Activated naive CD4-positive, alpha-beta T cell treated with anti-CD3 and anti-CD28 coated beads, Interleukin-2, amount 10 ng/mL, durations not matched to agents 7 days and 5 days (primary cell): ENCODE measurements at places on chromosomes 2 and 18.

DNA sequence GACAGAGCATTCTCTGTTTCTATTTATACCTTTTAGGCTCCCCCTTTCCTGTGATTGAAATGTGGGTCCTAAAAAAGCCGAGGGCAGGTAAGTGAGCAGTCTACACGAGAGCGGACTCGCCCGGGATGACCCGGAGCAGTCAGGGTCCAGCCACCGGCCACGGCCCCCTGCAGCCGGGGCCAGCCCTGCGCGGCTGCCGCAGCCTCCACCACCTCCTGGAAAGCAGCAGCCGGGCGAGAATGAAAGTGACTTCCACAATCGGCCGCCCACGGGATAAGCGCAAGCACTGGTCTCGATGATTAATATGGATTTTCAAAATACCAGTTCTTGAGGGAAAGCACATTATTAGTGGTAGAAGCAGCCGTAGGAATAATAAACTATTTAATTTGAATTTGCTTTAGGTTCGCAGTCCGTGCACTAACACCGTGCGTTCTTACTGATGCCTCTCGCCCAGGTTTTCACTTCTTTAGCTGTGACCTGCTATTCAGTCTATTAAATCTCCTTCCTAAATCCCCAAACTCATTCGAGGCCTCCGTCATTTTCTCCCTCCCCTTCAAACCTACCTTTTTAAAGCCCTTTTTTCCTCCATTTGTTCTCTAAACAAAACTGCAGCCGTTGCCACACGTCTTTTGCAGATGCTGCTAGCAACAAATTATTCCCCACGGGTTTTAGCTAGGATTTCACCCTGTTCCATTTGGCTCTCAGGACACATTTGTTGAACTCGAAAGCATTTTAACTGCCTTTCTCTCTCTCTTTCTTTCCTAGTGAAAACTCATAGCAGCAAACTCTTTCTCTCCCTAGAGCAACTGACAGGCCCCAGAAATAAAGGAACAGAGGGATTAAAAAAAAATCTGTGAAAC lies 1015.1 kb upstream of the PIK3C3 start:
- DNase-seq: no peak

- no peak for DNase-seq
Measured at GRCh38 chr2:231379266-231380215, 16.0 kb upstream of the B3GNT7 start.

- no peak for DNase-seq
Measured at GRCh38 chr18:66916834-66917233, 312.9 kb upstream of the CDH19 start.

DNA sequence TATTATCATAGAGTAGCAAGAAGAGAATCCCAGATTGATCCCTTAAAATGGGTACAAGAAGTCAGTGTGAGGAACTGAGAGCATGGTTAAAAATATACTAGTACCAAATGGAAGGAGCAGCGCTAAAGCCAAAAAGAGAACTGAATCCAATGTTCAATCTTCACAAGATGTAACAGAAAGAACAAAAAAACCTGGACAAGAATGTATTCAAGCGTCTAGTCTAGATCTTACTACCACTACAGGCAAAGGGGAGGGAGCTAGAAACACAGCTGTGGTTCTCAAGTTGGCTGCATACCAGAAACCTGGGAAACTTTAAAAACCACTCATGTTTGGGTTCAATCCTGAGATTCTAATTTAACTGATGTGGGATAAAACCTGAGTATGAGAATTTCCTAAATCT lies 57.5 kb downstream of the PIAS2 start:
- DNase-seq: no peak

DNA sequence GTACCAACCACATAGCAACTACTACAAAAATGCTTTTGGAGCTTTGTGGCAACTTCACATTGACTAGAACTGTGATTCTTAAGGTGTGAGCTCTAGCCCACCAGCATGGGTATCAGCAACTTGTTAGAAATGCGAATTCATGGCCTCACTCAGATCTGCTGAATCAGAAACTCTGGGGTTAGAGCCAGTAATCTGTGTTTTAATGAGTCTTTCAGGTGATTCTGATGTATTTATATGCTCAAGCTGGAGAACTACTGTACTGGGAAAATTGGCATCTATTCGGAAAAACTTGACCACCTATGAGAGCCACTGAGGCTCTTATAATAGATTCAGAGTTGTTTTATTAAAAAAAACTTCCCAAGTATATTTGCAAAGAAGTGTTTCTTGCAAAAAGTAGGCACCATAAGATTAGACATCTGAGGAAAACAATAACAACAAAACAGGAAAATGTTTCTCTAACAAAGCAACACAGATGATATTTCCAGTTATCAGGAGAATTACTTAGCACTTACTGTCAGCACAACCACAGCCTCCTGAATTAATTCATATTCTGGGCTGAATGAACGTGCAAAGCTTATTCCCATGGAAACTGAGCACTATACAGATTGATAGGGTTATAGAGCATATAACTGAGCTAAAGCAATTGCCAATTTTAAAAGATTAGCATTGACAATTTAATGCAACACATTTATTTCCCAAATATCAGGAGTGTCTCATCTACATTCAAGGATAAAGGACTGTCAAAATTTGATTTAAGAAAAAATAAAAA lies 71.6 kb downstream of the NCKAP5 start:
- no peak for DNase-seq

DNA sequence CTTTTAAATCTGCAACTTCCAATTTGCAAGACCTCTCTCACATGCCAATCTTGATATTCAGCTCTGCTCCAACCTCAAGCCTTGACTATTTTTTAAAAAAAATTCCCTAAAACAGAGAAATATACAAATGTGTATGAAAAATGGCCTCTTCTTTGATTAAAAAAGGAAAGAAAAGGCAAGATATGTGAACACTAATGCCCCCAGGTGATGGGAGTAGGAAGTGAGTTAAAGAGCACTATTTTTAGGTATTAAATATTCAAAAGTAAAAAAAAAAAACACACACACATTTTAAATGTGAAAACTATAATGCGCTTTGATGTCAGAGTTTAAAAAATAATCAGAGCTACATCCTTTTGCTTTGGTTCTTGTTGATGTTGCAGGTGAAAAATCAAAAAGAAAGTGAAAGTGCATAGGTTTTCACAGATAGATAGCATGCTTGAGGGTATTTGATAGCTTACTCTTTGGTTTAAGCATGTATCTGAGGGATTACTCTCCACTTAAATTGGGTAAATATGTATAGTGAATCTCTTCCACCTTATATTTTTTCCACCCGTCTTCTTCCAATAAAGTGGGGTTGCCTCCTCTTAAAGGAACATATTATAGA lies 406.0 kb upstream of the POU3F3 start:
- no peak for DNase-seq

DNA sequence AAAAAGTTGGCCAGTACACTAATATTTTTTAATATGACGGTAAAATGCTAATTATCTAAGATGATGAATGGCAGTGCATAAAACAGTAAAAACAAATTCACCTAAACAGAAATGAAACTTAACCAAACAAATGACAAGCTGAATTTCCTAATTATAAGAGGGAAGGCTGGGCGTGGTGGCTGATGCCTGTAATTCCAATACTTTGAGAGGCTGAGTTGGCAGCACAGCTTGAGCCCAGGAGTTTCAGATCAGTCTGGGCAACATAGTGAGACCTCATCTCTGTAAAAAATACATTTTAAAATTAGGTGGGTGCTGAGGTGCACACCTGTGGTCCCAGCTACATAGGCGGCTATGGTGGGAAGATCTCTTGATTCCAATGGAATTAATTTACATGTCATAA lies 120.1 kb downstream of the USP34 start:
- no peak for DNase-seq

DNA sequence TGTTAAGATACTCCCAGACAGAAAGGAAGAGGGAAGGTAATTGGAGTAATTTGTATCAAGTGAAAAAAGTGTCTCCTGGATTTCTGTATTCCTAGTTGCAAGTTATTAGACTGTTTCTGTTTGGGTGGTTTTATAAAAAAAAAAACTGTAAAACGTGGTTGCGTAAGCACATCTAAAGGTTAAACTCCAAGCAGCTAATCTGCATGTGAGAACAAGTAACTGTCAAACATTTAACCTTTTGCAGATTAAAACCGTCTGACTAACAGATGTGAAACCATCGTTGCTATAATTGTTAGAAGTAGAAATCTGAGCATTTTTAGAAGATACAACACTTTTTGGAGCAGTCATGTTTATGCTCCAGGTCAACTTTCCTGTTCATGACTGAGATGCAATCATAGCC lies 72.3 kb downstream of the AFF3 start:
- no peak for DNase-seq

GRCh38 chr2:233082931-233083755 lies 23.0 kb downstream of the INPP5D start:
- DNase-seq: no peak

- DNase-seq: no peak
Measured at GRCh38 chr2:88227446-88227845, 57.3 kb downstream of the THNSL2 start.

- peak; percentile 58 for DNase-seq
Measured at GRCh38 chr2:63888490-63889402, 47.0 kb downstream of the UGP2 start.

- DNase-seq: no peak
Measured at GRCh38 chr2:120455390-120455789, 109.5 kb downstream of the INHBB start.

- no peak for DNase-seq
Measured at GRCh38 chr2:141517852-141518421, 612.9 kb downstream of the LRP1B start.

DNA sequence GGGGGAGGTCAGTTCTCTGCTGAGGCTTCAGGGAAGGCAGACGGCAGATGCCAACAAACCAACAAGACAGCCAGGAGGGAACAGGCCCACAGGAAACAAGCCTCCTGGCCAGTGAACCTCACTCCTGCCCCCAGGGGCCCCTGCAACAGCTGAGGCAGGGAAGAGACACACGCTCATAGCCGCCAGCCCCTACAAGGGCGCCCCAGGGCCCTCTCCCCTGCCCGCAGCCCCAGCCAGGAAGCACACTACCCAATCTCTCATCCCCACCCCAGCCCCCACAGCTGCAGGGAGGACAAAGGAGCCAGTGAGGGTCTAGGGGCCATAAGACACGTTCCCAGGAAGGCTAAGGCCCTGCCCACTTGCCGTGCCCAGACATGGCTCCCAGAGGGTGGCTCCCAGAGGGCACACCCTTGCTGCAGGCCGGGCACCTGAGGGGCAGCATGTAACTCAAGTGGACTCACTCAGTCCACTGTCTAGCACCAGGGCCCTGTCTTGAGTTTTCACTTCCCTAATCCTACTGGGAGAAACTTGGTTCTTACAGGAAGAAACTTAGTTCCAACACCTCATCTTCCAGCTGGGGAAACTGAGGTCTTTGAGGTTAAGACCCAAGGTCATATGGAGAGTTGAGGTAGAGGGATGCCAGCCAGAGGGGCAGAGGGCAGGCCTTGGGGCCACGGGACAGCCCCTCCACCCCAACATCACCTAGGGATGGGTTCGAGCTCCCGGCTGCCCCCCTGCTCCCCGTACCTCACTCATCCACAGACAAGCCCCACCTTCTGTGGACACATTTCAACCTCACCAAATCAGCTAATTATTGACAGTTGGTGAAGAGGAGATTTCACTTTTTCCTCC lies 37.3 kb downstream of the EMX1 start:
- DNase-seq: no peak

DNA sequence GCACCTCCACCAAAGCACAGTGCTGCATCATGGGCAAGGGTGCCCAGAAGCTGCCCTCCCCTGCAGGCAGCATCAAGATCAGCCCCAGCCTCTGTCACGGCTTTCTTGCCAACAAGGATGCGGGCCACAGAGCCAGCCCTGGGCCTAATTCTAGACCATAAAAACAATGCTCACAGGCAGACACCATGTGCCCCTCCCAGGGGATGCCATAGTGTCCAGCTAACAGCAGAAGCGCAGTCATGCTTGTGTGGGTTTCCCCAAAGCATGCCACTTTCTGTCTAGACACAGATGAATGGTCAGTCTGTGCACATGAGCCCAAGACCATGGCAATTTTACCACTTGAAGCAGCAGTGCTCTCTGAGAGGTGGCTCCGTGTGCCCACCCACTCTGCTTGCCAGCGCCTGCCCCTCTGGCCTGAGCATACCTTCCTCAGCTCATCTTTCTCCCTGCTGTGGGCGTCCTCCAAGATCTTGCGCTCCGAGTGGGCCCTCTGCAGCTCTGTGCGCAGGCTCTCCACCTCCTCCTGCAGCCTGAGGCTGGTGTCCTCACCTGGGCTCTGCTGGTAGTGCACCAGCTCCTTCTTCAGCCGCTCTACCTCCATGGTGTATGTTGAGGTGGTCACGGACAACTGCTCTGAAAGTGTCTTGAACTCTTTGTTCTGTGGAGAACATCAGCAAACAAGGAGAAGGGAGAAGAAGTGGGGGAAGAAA lies 81.3 kb upstream of the ACAA2 start:
- no peak for DNase-seq

DNA sequence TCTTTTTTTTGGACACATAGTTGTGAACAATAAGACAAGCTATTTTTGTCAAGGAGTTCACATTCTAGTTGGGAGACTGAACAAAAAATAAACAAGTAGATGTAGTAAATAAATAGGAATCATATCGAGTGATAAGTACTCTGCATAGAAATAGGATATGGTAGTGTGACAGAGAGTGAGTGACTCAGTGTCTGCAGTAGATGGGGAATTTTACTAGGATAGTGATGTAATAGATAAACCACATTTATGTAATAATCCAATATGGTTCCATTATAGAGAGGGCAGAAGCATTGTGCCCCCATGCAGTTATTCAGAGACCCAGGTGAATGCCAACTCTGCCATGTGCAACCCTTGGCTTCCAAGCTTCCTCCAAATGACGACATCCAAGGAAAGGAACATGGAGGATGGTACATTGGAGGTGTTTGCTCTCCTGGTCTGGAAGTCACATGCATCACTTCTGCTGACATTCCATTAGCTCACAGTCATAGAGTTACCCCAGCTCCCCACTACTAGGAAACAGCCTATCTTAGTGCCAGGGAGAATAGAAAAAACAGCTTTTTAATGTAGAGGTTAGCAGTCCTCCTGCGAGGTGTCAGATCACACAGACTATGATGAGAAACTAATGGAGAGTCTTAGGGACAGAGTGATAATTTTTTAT lies 595.4 kb downstream of the NYAP2 start:
- DNase-seq: no peak

DNA sequence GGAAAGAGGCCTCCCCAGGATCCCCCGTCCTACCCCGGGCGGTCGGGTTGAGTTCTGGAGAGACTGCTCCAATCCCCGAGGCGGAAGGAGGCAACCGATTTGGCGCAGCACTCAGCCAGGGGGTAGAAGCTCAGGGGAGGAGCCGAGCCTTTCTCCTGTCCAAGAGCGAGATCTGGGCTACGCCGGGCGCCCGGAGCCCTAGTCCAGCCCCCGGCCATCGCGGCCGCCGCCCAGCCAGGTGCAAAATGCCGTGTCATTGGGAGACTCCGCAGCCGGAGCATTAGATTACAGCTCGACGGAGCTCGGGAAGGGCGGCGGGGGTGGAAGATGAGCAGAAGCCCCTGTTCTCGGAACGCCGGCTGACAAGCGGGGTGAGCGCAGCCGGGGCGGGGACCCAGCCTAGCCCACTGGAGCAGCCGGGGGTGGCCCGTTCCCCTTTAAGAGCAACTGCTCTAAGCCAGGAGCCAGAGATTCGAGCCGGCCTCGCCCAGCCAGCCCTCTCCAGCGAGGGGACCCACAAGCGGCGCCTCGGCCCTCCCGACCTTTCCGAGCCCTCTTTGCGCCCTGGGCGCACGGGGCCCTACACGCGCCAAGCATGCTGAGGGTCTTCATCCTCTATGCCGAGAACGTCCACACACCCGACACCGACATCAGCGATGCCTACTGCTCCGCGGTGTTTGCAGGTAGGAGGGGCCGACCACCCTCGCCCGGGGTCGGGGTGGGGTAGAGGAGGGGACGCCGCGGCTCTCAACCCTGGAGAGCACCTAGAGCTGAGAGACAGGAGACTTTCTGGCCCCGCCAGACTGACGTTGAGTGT lies at the start of gene DYSF:
DYSF (plus strand) TSS at position 158 of the 817 bp plus-strand sequence.
- DNase-seq: no peak

GRCh38 chr18:11587432-11587831 lies 22.0 kb upstream of the SLC35G4 start:
- DNase-seq: no peak
